ENCODE measurements at places on chromosomes 4 and X. TPM values are rescaled to one million over a fixed set of nuclear protein-coding genes. Genes with fewer than 3 reads are reported as not detected.

- no peak for DNase-seq
These were observed 92.2 kb downstream of the PRRG1 start for GRCh38 chrX:37441377-37441776.

GRCh38 chr4:109588176-109588575, 28.1 kb downstream of the MCUB start:
- no peak for DNase-seq

- DNase-seq = no peak
These were observed 11.7 kb downstream of the GPM6B start for GRCh38 chrX:13805241-13805640.

The EFNB1 gene
- total RNA-seq = 300 TPM

All from HT-29 (cell line).